ENCODE measurements at places on chromosomes 5 and 9.

- DNase-seq, result peak; percentile 49
These were observed 65.4 kb upstream of the GARNL3 start for GRCh38 chr9:127199001-127199791.

DNA sequence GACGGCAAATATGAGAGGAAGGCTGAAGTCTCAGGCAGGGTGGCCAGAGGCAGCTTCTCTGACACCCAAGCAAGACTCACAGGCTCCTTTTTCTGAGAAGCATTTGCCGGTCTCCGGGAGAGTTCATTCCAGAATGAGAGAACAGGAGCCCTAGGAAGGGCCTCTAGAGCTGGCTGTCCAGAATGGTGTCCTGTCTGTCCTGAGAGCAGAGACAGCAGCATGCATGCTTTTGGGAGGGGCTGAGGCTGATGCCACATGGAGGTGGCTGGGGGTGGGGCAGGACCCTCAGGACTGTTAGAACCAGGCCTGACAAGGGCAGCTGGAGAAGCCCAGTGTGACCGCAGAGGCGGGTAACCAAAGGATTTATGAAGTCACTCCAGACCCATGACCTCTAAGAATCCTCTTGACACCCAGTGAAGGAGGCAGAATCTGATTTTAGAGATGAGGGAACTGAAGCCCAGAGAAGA is 60.0 kb downstream of the SHB start:
- DNase-seq, result no peak

DNA sequence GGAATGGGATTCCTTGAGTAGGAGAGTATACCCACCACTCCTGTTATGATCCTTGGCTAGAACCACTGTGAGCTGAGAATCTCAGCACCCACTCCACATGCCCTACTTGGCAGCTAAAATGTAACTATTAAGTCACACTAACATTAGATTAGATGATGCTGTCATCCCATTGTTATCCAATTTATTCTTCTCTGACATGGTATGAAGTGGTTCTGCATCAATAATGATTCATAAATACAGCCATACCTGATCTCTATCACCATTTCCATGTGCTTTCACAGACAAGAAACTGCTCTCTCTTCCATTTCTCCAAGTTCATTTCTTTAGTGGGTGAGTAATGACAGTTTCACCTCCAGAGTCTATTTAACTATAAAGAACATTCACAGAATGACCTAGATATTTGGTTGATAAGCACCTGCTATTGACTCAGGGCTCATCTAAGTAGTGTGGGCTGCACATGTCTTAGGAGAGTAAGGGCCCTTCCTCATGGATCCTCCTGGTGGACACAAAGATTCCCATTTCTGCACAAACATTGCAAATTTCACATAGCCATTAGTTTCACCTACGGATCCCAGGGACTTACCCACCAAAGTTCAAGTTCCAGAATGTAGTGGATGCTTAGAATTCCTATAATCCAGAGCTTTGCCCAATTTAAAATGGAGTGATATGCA is 187.9 kb downstream of the EBF1 start:
- no peak for DNase-seq

DNA sequence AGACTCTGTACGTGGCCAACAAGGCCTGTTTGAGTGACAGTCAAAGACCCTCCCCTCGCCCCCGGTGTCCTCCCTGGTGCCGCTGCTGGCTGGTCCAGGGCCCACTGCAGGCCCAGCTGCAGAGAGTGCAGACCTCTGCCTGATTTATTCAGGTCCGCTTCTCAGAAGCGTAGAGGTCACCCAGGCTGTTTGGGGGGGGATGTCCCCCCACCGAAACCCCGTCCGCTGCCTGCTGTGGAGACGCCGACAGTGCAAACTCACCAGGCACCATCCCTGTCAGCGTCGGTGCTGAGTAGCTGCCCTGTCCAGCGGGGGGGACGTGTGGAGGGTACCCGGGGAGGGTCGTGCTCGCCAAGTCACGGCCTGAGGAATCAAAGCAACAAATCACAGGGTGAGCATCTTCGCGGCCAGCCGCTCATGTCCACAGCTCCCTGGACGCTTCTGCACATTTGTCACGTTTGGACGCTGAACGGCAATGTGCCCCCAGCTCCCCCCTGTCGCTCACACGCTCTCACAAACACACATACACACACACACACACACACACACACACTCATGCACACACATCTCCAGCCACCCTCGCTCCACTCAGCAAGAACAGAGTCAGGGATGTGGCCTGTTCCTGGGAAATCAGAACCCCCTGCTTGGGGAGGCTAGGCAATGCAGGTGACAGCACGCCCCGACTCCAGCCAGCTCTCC is 152.2 kb downstream of the PAX5 start:
- no peak for DNase-seq

- no peak for DNase-seq
These were observed 165.8 kb upstream of the NR3C1 start for GRCh38 chr5:143569213-143569701.

DNA sequence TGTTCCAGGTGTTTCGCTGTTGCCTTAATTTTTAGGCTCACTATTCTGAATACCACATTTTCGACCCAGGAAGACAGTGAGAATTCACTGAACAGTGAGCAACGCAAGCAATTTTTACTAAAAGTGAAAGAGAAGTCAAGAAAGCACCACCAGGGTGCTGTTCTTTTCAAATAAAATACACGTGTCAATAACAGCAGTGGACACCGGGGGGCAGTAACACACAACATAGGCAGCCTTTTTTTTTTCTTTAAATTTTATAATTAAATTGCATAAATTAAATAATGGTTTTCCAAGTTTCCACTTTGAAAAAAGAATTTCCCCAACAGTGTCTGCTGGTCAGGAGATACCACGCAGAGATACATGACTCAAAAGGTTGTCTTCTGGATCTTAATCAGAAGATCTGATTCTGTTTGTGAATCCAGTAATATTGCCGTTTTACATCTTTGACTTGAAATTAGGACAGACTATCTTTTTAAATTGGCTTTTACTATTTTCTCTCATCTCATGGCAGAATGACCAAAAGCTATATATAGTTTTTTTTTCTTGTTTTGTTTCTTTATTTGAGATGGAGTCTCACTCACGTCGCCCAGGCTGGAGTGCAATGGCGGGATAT is 47.1 kb upstream of the SH3GL2 start:
- no peak for DNase-seq

DNA sequence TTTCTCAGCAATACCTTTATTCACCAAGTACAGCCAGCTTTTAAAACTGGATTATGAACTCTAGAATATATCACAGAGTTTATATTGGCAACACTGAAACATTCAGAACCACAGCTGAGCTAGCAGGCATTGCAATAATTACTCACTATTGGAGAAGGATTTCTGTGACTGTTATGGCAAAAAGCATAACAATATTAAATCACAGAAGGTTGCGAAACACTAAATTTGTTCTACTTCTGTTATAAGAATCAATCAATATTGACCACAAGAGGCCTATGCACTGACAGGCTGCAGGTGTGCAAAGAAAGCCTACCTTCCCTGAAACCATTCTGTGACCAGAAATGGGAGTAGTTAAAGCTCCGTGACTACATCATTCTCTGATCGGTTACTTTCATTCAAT is 59.2 kb downstream of the AP3B1 start:
- no peak for DNase-seq

- DNase-seq, result no peak
These were observed 18.9 kb downstream of the RPS23 start for GRCh38 chr5:82259172-82259800.

- no peak for DNase-seq
These were observed 23.4 kb downstream of the DBH start for GRCh38 chr9:133659516-133659915.

- no peak for DNase-seq
These were observed 100.2 kb downstream of the SLC25A46 start for GRCh38 chr5:110838961-110839360.

DNA sequence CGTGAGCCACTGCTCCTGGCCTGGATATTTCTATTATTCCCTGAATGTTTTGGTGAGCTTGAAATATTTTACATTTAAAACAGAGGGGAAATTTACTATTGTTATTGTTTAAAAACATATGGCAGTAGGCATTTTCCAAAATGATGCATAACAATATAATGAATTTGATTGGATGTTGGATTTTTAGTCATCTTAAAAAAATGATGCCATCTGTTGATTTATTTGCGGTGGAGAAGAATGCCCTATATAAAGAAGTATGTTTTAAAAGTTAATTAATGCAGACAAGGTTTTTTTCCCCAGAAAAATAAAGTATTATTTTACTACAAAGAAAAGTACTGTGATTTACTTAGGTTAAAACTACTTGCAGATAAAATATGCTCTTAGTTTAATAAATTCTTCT is 33.4 kb upstream of the ARRDC3 start:
- no peak for DNase-seq

- DNase-seq, result no peak
These were observed 8.1 kb downstream of the SEMA4D start for GRCh38 chr9:89489548-89490530.

DNA sequence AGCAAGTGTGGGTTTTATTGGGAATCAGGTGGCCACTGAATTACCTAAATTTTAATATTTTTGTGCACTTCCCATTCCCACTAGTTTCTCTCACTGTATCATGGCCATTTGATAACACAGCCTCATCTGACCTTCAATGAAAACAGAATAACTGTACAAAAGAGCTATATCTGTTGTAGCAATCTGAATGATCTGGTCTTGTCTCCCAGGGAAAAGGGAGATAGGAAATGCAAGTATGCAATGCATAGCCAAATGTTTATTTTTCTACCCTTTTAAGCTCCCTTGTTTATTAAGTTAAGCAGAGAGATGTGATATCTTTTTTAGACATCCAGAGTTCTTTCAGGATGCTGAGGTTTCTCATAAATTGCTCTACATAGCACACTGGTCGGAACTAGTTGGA is 288.3 kb upstream of the CLINT1 start:
- no peak for DNase-seq

- DNase-seq, result no peak
These were observed 105.3 kb downstream of the PAX5 start for GRCh38 chr9:36928670-36929349.

GRCh38 chr5:33764786-33765185 is 127.0 kb downstream of the ADAMTS12 start:
- DNase-seq, result no peak

GRCh38 chr5:127028822-127029457 is 1.4 kb downstream of the MARCHF3 start:
- no peak for DNase-seq

DNA sequence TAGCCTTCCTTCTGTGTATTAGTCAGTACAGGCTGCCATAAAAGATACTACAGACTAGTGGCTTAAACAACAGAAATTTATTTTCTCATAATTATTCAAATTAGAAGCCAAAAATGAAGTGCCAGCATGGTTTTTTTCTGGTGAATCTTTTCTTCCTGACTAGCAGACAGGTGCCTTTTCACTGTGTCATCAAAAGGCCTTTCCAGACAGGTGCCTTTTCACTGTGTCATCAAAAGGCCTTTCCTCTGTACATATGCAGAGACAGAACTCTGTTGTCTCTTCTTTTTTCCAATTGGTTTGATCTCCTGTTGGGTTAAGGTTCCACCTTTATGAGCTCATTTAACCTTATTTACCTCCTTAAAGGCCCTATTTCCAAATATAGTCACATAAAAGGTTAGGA is 599.9 kb downstream of the ISL1 start:
- no peak for DNase-seq

- DNase-seq, result no peak
These were observed 6.8 kb downstream of the ENHO start for GRCh38 chr9:34515959-34516358.

DNA sequence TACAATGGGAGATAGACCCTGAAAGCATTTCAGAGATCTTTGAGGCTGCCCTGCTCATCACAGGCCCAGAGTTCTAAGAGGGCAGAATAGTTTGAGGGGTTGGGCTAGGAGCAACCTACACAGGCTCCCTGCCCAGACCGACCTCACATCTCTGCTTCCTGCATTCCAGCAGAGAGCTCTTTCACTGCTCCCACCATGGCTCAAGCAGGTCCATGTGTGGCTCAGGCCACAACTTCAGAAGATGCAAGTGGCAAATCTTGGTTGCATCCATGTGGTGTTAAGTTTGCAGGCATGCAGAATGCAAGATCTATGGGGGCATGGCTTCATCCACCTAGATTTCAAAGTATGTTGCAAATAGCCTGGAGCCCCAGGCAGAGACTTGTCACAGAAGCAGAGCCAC is 39.0 kb downstream of the GDA start:
- no peak for DNase-seq
